ENCODE measurements at places on chromosomes 5 and 9. TPM values are rescaled to one million over a fixed set of nuclear protein-coding genes. Genes with fewer than 3 reads are reported as not detected.

Gene SLC6A19
- total RNA-seq = 0.73 TPM

Gene DNAI1
- not detected for total RNA-seq

GRCh38 chr9:34046784-34047379, 1.8 kb downstream of the UBAP2 start:
- DNase-seq = no peak

GRCh38 chr5:137651022-137651421, 84.9 kb downstream of the KLHL3 start:
- DNase-seq = no peak

DNA sequence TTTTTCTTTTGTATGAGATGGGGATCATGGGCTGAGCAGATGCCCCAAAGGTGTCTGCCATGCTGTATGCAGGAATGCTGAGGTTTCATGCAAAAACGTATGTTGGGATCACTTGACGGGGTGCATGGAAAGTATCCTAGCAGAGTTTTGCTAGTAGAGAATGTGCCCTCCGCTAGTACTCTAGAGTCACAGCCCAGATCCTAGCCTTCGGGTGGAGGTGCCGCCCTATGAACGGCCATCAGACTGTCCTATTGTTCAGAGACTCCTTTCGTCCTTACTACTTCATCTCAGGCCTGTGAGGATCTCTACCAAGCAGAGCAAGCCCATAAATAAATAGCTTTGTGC, 69.6 kb upstream of the SPATA31E1 start:
- DNase-seq = no peak

- no peak for DNase-seq
Measured at GRCh38 chr5:138706655-138707480, 46.4 kb upstream of the CTNNA1 start.
